ENCODE measurements at places on chromosomes 1 and 21.

DNA sequence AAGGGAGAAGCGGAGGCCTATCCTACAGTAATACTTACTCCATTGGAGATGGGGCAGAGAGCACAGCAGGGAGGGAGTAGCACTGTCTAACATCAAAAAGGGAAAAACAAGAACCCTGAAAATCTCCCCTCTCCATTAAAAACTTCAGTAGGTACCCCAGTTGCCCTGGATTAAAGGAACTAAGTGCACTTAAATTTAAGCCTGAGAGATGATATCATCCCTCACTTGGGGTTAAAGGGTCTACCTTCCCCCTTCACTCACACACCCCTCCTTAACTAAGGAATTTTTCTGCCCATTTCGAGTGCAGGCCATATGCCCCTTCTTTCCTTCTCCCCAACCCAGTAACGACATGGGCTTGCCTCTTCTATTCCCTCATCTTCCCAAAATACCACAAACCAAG lies 3.7 kb upstream of the MTMR11 start:
- H3K27ac ChIP-seq: no peak overlapping the region
- DNase-seq: no peak
- no peaks in the 10 kb centered on the region for H3K4me1 ChIP-seq
- no peaks in the 10 kb centered on the region for H3K36me3 ChIP-seq
- no peaks in the 10 kb centered on the region for H3K27me3 ChIP-seq
- no peak overlapping the region for H3K4me3 ChIP-seq

DNA sequence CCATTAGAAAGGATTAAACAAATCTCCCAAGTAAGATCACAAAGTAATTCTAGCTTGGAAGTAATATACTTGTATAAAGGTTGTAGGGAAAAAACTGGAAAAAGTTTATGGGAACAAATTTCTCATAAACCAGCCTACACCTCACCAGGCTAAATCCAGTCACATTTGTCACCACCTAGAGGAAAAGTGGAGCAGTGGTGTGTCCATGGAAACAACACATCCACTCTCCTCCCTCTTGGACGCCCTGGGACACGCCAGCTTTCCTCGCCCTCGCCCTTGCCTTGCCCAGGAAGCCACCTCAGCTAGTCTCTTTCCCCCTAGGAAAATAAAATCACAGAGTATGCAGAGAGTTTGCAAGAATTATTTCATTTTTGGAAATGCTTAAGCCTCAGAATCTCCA lies 2.2 kb downstream of the PALMD start:
- peak; percentile 60 for DNase-seq
- peak overlapping the region; percentile 82 for H3K27ac ChIP-seq
- H3K36me3 ChIP-seq: no peaks in the 10 kb centered on the region
- H3K4me3 ChIP-seq: peak overlapping the region; percentile 33
- H3K4me1 ChIP-seq: no peaks in the 10 kb centered on the region

DNA sequence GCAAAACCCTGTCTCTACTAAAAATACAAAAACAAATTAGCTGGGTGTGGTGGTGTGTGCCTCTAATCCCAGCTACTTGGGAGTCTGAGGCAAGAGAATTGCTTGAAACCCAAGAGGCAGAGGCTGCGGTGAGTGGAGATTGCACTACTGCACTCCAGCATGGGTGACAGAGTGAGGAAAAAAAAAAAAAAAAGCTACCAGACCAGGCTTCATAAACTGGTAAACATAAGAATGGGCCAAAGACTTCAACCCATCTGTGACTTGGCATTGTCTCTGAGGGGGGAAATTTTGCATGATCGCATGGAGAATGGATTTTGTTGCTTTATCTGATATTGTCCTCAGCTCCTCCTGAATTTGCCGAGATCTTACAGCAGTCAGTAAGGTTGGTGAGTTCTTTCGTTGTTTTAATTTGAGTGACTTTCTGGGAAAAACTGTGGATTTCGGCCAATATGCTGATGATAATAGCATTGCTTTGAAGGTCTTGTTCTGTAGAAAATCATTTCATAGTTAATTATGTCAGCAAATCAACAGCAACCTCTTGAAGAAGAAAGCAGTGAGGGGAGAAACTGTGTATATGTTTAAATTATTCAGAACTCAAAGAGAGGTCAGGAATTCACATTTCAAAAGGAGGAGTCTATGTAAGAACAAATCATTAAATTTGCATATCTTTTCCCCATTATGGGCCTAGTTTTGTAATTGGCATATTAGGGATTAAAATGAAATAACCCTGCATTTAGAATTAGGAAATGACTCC lies 13.1 kb downstream of the FGGY start:
- no peaks in the 10 kb centered on the region for H3K27me3 ChIP-seq
- no peak overlapping the region for H3K4me3 ChIP-seq
- no peaks in the 10 kb centered on the region for H3K36me3 ChIP-seq
- no peak for DNase-seq

GRCh38 chr1:43453442-43454269 lies at the start of gene HYI:
HYI (minus strand) TSS chr1:43453931; CDS start chr1:43453793, 138 bp downstream.
- H3K27me3 ChIP-seq: no peaks in the 10 kb centered on the region
- DNase-seq: peak; percentile 81
- no peaks in the 10 kb centered on the region for H3K4me1 ChIP-seq
- peak within 1 kb of the TSS; percentile 94 for H3K27ac ChIP-seq

DNA sequence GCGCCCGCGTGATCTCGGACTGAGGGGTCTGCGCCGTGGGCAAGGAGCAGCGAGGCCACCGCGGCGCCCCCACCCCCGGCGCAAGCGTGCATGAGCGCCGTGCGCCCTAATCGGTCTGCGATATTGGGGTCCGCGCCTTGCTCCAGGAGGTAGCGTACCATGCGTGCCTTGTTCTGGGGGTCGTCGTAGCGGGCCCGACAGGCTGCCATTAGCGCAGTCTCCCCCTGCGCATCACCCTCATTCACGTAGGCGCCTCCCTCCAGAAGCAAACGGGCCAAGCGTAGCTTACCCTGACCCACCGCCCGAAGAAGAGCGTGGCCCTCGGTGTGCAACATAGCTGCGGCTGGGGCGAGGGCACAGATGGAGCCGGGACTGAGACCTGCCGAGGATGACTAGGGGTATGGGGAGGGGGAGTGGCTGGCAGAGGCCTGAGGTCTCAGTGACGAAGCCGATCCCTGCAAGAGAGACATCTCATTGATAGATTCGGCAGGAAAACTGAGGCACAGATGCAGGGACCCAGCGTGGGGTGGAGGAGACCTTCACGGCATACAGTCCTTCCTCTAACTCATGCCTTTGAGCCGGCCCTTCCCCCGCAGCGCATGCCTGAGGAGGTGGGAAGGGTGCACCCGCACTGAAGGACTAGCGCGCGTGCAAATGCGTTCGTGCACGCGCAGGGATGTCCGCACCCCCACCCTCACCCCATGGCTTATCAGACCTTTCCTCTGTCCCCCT lies 2.8 kb downstream of the ANKRD34A start:
- H3K4me1 ChIP-seq: peaks cover 5% of the 10 kb centered on the region
- peak overlapping the region; percentile 52 for H3K4me3 ChIP-seq
- H3K27ac ChIP-seq: peak overlapping the region; percentile 84

DNA sequence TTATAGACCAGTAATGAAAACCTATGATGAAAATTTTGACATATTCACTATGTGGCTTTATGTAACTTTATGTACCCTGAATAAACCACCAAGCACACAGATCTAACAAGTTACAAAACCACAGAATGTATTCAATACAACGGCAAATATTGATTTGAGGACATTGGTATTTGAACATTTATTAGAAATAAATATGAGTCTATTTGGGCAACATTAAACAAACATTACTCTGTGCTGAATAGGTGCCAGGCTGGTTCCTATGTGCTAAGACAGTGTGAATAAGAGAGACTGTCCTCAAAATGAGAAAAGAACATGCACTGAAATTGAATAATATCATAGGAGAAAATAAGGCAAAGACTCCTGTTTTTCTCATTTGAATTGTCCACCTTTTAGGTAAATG lies 1341.2 kb downstream of the PLA2G4A start:
- H3K36me3 ChIP-seq: no peaks in the 10 kb centered on the region

DNA sequence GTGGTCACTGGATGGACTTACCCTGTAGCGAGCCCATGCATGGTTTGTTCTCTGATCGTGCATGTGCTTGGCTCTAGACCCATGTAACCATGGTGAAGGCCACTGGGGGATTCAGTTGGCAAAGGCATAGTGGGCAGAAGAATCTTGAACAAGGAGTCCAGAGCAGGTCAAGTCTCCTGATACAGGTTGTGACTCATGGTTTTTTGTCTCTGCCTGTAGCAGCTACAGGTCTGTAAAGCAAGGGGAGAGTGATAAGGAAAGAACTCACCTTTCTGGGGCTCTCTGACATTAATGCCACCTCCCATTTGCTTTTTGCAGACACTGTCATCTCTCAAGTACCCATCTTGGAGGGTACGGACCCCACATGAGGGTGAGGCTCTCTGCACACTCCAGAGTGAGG lies 153.4 kb upstream of the CAMK1G start:
- H3K4me3 ChIP-seq: peak overlapping the region; percentile 37
- no peak for DNase-seq
- peak overlapping the region; percentile 62 for H3K27ac ChIP-seq
- no peaks in the 10 kb centered on the region for H3K36me3 ChIP-seq
- H3K4me1 ChIP-seq: no peaks in the 10 kb centered on the region
- H3K27me3 ChIP-seq: no peaks in the 10 kb centered on the region
